ENCODE measurements at places on chromosomes 4 and X. TPM values are rescaled to one million over a fixed set of nuclear protein-coding genes. Genes with fewer than 3 reads are reported as not detected.
A peak's percentile ranks its signal among the peaks of the same experiment; 100 is the strongest.

CPLX1 gene
- total RNA-seq: 2.2 TPM

KIT gene
- total RNA-seq: 2.6 TPM

BEND2 gene
- 0.15 TPM for total RNA-seq

STATH gene
- total RNA-seq: not detected

SLC2A9 gene
- total RNA-seq: 4.2 TPM

NAA10 gene
- total RNA-seq: 86.3 TPM

TMSB15B gene
- total RNA-seq: 4.1 TPM

FSTL5 gene
- total RNA-seq: not detected

TLR8 gene
- not detected for total RNA-seq

AFAP1 gene
- total RNA-seq: 13.1 TPM

- H3K4me3 ChIP-seq: no peak overlapping the region
- no peaks in the 10 kb centered on the region for H3K4me1 ChIP-seq
- no peaks in the 10 kb centered on the region for H3K27me3 ChIP-seq
- H3K36me3 ChIP-seq: no peaks in the 10 kb centered on the region
Measured at GRCh38 chr4:23999714-24000469, 110.0 kb upstream of the PPARGC1A start.

DNA sequence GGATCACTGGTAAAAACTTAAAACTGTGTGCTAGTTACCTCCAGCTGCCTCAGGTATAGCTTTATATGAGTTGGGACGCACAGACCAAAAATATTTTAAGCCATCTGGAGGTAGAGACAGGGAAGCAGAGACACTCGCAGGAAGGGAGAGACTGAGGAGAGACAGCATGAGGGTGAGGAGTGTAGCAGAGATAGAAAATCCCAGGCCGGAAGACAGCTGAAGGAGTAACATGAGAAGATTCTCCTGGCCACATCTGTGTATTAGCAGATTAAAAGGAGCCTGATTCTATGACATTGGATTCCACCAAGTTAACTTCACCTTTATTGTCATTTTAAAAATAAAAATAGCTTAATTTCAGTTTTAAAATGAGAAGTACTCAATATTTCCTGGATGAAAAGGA, 84.3 kb downstream of the PDLIM5 start:
- H3K36me3 ChIP-seq: no peaks in the 10 kb centered on the region
- DNase-seq: no peak
- no peak overlapping the region for H3K27ac ChIP-seq
- no peak overlapping the region for H3K4me3 ChIP-seq
- no peaks in the 10 kb centered on the region for H3K27me3 ChIP-seq
- H3K4me1 ChIP-seq: no peaks in the 10 kb centered on the region

- no peaks in the 10 kb centered on the region for H3K4me1 ChIP-seq
- H3K4me3 ChIP-seq: no peak overlapping the region
- no peaks in the 10 kb centered on the region for H3K36me3 ChIP-seq
- no peak overlapping the region for H3K27ac ChIP-seq
- H3K27me3 ChIP-seq: no peaks in the 10 kb centered on the region
Measured at GRCh38 chrX:2965965-2966364, 36.8 kb upstream of the ARSD start.

- H3K27ac ChIP-seq: peak overlapping the region; percentile 97
- H3K4me1 ChIP-seq: peaks cover 17% of the 10 kb centered on the region
- no peaks in the 10 kb centered on the region for H3K27me3 ChIP-seq
Measured at GRCh38 chrX:136880003-136880451, 498 bp downstream of the RBMX start.

- no peaks in the 10 kb centered on the region for H3K4me1 ChIP-seq
- no peak for DNase-seq
- no peak overlapping the region for H3K27ac ChIP-seq
- H3K4me3 ChIP-seq: no peak overlapping the region
- no peaks in the 10 kb centered on the region for H3K27me3 ChIP-seq
Measured at GRCh38 chr4:114263233-114263632, 283.8 kb upstream of the ARSJ start.

GRCh38 chr4:144499777-144500176, 146.2 kb upstream of the HHIP start:
- H3K4me1 ChIP-seq: no peaks in the 10 kb centered on the region
- H3K27ac ChIP-seq: no peak overlapping the region
- H3K4me3 ChIP-seq: no peak overlapping the region

DNA sequence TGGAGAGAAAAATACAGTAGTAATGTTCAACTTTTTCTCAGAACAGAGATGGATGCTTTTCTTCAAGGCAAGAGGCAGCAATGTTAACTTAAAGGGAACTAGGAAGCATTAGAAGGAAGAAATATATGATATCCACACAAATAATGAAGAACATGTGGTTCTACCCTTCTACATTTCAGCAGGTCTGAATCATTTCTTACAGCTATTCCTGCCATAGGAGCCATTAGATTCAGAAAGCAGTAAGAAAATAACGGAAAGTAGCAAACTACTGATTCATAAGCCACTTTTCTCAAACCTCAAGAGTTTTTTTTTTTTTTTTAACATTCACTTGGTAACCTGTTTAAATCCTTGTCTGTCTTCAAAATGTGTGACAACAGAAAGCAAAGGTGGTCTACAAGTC, 1251.6 kb upstream of the AGA start:
- no peaks in the 10 kb centered on the region for H3K27me3 ChIP-seq
- no peak overlapping the region for H3K4me3 ChIP-seq
- no peaks in the 10 kb centered on the region for H3K4me1 ChIP-seq
- no peak overlapping the region for H3K27ac ChIP-seq
- no peak for DNase-seq
- H3K36me3 ChIP-seq: no peaks in the 10 kb centered on the region

GRCh38 chr4:100147198-100147597, 43.1 kb downstream of the DDIT4L start:
- no peak overlapping the region for H3K27ac ChIP-seq
- no peaks in the 10 kb centered on the region for H3K36me3 ChIP-seq
- no peaks in the 10 kb centered on the region for H3K27me3 ChIP-seq
- DNase-seq: no peak
- no peaks in the 10 kb centered on the region for H3K4me1 ChIP-seq

- no peaks in the 10 kb centered on the region for H3K4me1 ChIP-seq
- H3K27ac ChIP-seq: no peak overlapping the region
- peaks cover 2% of the 10 kb centered on the region for H3K27me3 ChIP-seq
- H3K36me3 ChIP-seq: no peaks in the 10 kb centered on the region
Measured at GRCh38 chrX:39477031-39477761, 620.6 kb downstream of the BCOR start.

GRCh38 chrX:43953218-43953617, 20.0 kb downstream of the NDP start:
- no peak overlapping the region for H3K4me3 ChIP-seq
- H3K27ac ChIP-seq: no peak overlapping the region
- DNase-seq: no peak
- peaks cover 4% of the 10 kb centered on the region for H3K4me1 ChIP-seq

DNA sequence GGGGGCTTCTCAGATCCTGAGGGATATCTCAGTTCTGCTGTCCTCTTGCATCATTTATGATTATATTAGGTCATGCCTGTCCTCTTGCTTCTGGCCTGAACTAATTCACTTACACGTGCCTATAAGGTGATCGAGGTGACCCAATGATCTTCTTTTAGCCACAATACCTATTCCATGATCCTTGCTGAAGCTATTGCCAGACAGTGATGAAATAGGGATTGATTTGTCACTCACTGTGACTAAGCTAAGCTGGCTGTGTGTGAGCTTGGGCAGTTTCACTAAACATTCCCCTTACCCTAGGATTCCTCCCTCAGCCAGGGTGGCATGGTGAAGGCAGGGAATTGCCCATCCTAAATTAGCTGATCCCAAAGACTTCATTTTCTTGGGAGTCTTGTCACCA, 19.0 kb downstream of the HADH start:
- no peak overlapping the region for H3K27ac ChIP-seq
- no peaks in the 10 kb centered on the region for H3K27me3 ChIP-seq
- H3K36me3 ChIP-seq: peaks cover 6% of the 10 kb centered on the region
- H3K4me3 ChIP-seq: no peak overlapping the region
- peaks cover 11% of the 10 kb centered on the region for H3K4me1 ChIP-seq

DNA sequence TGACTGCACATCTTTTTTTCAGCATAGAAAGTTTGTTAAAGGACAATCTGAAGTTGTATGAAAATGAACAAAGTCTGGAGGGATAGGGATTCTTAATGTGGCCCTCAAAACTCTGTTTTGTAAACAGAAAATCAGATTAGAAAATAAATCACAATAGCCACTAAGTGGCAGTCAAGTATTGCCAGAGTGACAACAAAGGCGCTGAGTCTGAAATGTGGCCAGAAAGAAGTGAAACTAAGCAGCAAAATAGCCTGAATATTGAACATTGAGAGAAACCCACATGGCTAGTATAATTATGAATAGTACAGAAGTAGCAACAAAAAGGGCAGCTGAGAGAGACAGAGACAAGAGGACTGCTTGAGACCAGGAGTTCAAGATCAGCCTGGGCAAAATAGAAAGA, 81.1 kb upstream of the CT45A1 start:
- no peaks in the 10 kb centered on the region for H3K36me3 ChIP-seq
- no peak for DNase-seq
- H3K27me3 ChIP-seq: no peaks in the 10 kb centered on the region
- no peak overlapping the region for H3K27ac ChIP-seq

GRCh38 chr4:80790152-80790551, 240.4 kb upstream of the BMP3 start:
- H3K36me3 ChIP-seq: no peaks in the 10 kb centered on the region
- no peak for DNase-seq
- no peaks in the 10 kb centered on the region for H3K4me1 ChIP-seq
- H3K4me3 ChIP-seq: no peak overlapping the region
- H3K27me3 ChIP-seq: no peaks in the 10 kb centered on the region

DNA sequence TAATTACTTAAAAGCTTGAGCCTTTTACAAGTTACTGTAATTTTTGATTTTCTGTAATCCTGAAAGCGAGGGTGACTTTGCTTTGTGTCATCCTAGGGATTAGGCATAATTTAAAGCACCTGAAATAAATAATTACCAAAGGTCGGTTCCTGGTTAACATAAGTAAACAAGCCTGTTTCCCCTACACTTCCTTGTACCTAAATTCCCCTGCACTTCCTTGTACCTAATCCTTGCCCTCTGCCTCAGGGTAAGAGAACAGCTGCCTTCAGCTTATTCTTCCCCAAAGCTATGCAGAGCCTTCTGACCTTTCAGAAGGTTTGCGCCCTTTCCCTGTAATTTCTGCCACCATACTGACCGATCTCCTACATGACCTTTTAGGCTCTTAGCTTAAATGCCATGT, 166.1 kb upstream of the PDE5A start:
- no peaks in the 10 kb centered on the region for H3K27me3 ChIP-seq
- no peak overlapping the region for H3K27ac ChIP-seq
- H3K4me1 ChIP-seq: no peaks in the 10 kb centered on the region
- H3K4me3 ChIP-seq: no peak overlapping the region
- no peak for DNase-seq

DNA sequence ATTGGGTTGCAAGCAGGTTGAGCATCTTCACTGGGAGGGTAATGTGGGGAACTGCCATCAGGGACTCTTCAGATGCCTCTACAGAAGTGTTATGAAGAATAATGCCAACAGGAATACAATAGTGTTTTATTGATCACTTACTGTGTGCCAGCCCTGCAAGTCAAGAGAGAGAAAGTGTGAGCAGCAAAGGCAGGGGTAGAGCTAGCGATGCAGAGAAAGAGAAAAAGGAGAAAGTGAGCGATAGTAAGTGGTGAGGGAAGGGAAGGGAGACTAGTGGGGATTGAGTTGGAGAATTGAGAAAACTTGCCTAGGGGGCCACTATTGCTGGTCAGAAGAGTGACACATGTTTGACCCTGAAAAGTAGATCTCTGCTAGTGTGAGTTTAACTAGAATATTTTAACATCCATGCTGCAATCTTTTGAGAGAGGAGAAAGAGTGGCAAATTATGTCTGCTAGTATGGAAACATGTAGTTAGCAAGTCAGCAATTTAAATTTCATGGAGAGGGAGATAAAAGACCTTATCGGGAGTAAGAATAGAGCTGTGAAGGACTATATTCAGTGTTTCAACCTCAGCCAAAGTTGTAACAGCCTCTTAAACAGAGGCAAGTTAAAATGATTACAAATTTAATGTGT, 12.2 kb downstream of the AFF1 start:
- DNase-seq: no peak
- peak overlapping the region; percentile 3 for H3K27ac ChIP-seq
- peaks cover 11% of the 10 kb centered on the region for H3K4me1 ChIP-seq

- H3K4me1 ChIP-seq: no peaks in the 10 kb centered on the region
- no peak overlapping the region for H3K4me3 ChIP-seq
- no peak overlapping the region for H3K27ac ChIP-seq
- H3K36me3 ChIP-seq: no peaks in the 10 kb centered on the region
Measured at GRCh38 chr4:159543831-159544230, 441.0 kb downstream of the RAPGEF2 start.

GRCh38 chrX:42948723-42949657, 171.0 kb upstream of the PPP1R2C start:
- H3K27ac ChIP-seq: peak overlapping the region; percentile 94
- H3K4me1 ChIP-seq: peaks cover 38% of the 10 kb centered on the region
- H3K4me3 ChIP-seq: no peak overlapping the region
- peak; percentile 5 for DNase-seq

DNA sequence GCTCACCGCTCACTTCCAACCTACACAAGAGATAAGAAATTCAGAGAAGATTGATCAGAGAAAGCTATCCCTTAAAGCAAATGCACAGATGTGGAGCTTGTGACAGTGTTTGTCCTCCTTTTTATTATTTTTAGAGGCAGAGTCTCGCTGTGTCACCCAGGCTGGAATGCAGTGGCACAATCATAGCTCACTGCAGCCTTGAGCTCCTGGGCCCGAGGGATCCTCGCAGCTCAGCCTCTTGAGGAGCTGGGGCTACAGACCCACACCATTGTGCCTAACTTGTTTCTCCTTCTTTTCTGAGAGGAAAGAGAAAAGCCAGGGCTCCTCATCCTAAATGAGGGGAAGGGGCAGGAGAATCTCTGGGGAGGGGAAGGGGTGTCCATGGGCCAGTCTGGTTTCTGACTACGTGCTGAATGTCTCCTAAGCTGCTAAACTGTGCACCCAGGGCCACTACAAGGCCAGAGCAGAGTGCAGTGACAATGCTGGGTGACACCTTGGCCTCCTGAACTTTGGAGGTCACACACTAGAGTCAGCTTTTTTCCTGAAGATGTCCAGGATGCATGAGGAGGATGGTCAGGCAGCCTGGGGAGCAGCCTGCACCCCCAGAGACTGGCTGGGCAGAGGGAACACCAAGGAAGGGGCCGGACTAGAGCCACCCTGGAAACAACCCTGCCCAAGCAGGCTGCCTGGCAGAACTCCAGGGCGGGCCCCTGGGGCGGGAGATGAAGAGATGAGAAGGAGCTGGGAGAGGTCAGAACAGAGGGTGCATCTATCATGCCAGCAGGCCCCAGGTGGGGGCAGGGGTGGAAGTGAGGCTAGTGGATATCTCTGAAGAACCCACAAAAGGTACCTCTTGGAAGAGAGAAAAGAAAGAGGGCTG, 55.5 kb upstream of the PROM1 start:
- H3K27me3 ChIP-seq: no peaks in the 10 kb centered on the region
- no peak overlapping the region for H3K4me3 ChIP-seq
- H3K4me1 ChIP-seq: no peaks in the 10 kb centered on the region
- no peaks in the 10 kb centered on the region for H3K36me3 ChIP-seq

DNA sequence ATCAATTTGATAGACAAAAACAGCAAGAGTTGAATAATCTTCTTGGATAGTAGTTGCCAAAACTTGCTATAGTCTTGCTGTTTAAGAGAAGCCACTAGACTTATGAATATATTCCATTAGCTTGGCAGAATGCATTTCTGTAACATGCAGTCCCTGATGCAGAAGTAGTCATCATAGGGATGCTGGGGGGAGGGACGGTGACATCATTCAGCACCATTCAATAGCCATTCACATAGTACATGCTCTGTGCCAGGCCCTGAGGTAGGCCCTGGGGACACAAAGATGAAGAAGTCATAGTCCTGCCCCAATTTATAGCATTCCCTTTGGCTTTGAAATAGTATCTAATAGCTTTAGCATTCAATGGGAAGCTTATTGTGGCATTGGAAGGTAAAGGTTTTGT, 185.5 kb upstream of the AFF2 start:
- H3K4me3 ChIP-seq: no peak overlapping the region
- H3K36me3 ChIP-seq: no peaks in the 10 kb centered on the region
- H3K27ac ChIP-seq: no peak overlapping the region
- DNase-seq: no peak
- H3K27me3 ChIP-seq: no peaks in the 10 kb centered on the region
- H3K4me1 ChIP-seq: peaks cover 10% of the 10 kb centered on the region

Data from T-cell (primary cell).